ENCODE measurements at places on chromosomes 1 and 21.

- no peak for DNase-seq
Measured at GRCh38 chr1:227526524-227526923, 36.8 kb upstream of the ZNF678 start.

DNA sequence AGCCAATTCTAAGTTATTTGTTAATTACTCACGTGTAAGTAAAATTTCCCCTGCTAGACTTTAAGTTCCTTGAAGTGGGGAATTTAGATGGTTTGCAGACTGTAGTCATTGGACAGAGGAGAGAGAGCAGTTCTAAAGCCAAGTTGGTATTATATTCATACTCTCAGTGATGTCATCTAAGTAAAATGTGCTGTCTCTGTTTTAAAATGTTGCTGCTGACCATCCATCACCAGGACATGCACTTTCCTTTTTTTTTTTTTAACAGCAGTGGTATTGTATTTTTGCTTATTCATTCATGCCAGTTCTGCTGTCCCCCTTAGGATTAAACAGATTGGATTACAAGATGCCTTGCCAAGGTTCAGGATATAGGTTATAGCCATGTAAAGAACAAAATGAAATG, 2.3 kb downstream of the TTLL7 start:
- no peak for DNase-seq

DNA sequence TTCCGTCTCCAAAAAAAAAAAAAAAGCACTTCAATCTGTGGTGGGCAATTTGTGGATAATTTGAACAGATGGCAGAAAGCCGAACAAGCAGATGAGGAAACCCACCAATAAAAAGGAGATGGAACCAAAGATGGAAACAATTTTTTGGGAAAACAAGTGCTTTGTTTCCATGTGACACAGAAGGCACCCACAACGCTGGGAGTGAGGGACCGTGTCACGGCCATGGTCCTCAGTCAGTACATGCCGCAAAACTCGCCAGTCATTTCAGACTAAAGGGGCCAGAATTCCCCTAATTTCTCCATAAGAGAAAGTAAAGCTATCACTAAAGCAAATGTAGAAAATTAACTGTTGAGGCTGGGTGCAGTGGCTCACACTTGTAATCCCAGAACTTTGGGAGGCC, 5.0 kb downstream of the CCNL2 start:
- DNase-seq: no peak

DNA sequence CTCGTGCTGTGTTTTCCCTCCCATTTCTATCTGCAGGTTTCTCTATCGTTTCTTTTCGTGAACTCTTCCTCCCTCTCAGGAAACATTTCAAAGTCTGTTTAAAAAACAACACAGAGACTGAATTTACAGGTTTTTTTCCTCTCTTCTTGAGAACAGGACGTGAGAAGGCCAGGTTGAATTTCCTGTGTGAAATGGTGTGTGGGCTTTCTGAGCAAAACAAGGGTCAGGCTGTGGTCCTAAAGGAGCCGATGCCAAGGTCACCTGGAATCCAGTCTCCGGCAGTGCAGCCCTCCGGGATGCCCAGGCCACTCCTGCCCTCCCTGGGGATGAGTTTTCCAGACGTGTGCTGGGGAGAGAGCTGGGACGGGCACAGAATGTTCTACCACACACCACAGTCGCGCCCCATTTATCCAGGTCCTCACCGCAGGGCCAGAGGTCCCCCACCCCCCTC, 62.7 kb upstream of the RUNX3 start:
- DNase-seq: no peak

DNA sequence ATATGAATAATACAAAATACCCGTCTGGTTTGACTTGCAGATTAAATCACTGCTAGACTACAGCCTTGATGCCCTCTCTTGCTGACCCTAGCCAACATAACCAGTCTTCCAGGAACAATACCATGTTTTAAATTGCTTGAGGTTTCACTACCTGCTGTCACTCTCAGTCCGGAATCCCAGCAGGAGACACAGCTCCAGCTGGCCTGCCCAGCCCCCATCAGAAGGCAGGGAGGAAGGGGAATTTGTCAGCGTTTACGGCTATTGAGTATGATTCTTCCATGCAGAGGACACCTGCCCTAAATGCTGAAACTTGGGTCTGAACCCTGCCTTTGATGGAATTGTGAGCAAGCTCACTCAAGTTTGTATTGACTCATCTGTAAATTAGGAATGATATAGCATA, 33.0 kb downstream of the ZNF496 start:
- no peak for DNase-seq

- DNase-seq: no peak
Measured at GRCh38 chr1:28329395-28330153, 734 bp downstream of the MED18 start.

- DNase-seq: no peak
Measured at GRCh38 chr21:39946199-39946598, 79.0 kb downstream of the PCP4 start.

GRCh38 chr1:235409042-235409820, 42.0 kb downstream of the TBCE start:
- no peak for DNase-seq

- no peak for DNase-seq
Measured at GRCh38 chr1:235049217-235049616, 79.4 kb downstream of the TOMM20 start.
